ENCODE measurements at places on chromosomes 4 and X.

DNA sequence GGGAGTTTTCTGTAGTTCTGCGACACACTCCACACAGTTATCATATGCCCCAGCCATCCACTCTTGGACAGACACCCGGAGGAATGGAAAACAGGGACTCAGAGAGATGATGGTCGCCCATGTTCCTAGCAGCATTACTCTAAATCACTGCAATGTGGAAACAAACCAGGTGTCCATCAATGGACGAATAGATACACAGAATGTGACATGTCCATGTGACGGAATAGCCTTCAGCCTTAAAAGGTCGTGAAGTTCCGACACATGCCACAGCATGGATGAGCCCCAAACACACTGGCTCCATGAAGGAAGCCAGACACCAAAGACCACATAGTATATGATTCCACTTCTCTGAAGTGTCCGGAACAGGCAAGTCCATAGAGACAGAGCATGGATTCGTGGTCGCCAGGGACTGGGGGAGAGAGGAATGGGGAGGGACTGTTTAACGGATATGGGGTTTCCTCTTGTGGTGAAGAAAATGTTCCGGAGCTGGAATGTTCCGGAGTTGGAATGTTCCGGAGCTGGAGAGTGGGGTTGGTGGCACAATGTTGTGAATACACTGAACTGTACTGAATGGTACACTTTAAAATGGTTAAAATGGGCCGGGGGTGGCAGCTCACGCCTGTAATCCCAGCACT lies 28.7 kb upstream of the AFAP1 start:
- DNase-seq = no peak

DNA sequence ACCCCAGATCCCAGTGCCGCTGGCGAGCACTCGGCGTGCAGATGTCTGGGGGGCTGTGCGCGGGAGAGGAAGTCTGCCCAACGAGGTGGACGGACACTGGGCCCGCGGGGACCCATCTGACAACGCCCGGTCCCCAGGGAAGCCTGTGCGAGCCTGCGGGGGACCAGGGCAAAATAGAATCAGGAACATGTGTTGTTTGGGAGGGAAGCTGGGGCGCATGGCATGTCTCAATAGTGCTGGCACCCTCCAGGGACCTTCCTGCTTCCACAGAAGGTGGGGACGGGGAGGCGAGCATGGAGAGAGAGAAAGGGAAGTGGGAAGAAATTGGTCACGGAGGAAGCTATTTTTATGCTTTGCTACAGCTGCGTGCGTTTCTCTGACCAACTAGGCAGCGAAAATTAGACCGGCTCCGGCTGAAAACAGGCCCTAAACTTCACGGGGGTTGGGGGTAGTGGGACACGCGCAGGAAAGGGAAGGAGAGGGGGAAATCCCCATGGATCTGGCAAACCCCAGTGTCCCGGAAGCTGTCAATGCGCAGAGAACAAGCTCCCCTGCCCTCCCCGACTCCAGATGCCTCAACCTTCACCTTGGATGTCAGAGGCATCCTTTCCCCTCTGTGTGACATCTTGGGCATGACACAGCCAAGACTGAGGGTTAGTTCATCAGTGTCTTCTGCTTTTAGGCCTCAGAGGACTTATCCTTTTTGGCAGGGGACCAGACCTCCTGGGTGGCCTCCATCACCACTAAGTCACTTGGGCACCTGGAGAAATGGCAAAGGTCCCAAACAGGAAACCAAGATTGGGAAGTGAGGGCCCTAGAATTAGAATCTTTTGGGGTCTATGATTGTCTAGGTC lies 169.8 kb upstream of the BCOR start:
- DNase-seq = no peak

DNA sequence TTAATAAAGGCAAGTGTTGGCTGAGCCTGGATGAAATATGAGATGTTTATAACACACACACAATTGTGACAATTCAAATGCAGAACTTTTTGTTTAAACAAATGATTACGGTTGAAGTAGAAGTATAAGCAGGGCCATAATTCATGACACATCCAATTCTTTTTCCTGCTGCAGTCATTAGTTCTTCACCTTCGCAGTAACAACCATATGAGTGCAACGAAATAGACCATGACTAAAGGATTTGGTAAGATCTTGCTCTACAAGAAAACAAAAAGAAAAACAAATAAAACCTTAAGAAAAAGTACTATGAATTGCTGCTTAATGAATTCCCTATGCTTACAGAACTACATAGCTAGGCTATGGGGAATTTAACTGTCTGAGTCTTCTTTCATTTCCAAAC lies 13.9 kb upstream of the BMPR1B start:
- DNase-seq = no peak

- DNase-seq = no peak
These were observed 48.3 kb downstream of the ENPP6 start for GRCh38 chr4:184169225-184169867.

GRCh38 chr4:113811359-113811758 lies 49.8 kb upstream of the CAMK2D start:
- no peak for DNase-seq

DNA sequence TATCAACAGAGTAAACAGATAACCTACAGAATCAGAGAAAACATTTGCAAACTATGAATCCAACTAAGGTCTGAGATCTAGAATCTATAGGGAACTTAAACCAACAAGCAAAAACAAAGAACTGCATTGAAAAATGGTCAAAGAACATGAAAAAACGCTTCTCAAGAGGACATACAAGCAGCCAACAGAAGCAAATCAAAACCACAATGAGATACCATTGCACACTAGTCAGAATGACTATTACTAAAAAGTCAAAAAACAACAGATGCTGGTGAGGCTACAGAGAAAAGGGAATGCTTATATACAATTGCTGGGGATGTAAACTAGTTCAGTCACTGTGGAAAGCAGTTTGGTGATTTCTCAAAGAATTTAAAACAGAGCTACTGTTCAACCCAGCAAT lies 255.7 kb downstream of the TMEM47 start:
- no peak for DNase-seq

Measured in NCI-H774 (cell line).